NCI-H1092 (cell line): ENCODE measurements at places on chromosomes 1 and 21.

- DNase-seq = no peak
Measured at GRCh38 chr1:70468180-70468579, 57.1 kb downstream of the CTH start.

DNA sequence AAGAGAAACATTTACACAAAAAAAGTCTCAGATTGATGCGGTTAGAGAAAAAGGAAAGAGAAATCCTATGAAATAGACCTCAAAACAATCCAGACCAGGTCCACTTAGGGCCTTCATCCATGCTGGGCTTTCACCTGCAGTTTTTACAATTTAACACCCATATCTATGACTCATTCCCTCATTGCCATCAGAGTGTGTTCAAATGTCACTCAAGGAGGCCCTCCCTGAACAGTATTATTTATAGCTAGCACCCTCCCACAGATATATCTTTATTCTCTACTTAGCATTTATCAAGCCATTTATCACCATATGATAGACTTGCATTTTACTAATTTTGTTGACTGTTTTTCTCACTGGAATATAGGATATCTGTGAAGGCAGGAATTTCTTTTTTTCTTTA lies 824 bp upstream of the KRTAP21-3 start:
- DNase-seq = no peak

DNA sequence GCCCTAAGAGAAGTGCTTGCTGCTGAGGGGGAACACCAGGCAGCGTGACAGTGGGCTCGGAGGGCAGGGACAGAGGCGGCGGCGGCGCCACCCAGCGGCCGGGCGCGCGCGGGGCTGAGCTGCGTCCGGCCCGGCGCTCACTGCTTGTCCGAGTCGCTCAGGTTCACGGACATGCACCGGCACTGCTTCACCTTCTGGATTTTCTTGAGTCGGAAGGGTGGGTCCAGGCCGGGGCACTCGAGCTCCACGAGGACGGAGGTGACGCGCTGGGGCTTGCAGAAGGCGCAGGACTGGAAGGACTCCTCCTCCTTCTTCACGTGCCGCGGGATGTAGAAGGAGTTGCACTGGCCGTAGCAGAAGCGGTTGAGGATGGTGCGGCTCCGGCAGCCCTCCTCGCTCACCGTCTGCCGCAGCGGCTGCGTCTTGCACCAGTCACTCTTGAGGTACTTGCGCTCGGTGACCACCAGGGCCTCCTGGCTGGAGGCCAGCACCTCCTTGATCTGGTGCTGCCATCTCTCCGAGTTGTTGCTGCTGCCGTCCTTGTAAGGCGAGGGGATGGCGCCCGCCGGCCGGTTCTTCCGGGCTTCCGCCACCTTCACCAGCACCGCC lies 119.0 kb downstream of the GREM2 start:
- DNase-seq = no peak

DNA sequence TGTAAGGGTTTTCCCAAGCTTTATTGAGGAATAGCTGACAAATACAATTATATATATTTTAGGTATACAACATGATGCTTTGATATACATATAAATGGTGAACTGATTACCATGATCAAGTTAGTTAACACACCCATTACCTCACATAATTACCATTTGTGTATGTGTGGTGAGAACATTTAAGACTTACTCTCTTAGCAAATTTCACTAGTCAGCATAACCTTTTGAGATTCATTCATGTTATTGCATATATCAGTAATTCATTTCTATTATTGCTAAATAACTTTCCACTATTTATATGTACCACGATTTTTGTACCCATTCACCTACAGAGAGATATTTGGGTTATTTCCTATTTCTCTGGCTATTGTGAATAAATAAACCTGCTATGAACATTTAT lies 16.2 kb upstream of the TP53BP2 start:
- DNase-seq = no peak

DNA sequence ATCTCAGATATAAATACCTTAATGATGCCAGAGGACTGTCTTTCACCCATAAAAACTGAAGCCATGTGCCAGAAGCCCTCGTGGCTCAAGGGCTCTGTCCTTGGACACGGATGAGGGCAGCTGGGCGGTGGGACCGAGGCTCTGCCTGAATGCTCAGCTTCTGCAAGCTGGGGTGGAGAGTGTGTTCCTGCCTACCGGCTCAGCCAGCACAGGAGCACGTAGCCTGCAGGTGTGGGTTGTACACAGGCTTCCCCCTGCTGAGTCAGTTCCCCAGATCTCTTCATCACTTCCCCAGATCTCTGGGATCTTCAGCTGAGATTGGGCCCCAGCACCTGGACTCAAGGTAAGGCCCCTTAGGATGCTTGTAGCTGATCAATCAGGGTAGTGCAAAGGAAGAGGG lies 15.4 kb downstream of the KCNJ15 start:
- no peak for DNase-seq

DNA sequence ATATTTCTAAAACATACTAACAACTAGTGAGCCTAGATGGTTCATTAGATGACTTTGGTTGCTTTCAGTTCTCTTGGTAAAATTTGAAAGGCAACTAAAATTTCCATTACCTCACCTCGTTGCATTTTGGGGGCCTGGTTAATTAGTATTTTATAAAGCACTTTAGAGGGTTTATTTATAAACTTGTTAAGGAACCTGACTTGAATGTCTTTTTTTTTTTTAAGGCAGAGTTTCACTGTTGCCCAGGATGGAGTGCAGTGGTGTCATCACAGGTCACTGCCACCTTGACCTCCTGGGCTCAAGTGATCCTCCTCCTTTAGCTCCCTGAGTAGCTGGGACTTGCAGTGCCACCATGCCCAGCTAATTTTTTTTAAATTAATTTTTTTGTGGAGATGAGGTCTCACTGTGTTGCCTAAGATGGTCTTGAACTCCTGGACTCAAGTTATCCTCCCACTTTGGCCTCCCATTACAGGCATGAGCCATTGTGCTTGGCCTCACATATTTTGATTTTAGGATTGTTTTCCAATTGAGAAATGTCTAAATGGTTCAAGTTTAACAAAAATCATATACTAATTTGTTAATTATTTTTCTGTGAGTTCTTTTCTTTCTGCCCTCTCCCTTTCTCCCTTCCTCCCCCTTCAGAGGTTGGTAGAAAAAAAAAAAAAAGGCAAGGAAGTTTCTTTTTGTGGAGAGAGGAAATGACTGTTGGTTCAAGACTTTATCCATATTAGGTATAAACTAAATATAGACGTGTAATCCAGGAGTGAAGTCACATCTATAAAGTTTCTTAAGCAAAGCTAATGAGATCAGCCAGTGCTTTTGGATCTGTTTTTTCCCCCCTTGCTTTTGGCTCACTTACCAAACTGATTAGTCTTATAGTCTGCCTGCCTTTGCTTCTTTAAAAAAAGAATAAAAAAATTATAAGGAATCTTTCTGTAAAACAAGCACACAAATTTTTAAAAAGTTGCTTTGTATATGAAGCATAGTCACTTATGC lies 24.7 kb downstream of the CLIC4 start:
- DNase-seq = no peak

DNA sequence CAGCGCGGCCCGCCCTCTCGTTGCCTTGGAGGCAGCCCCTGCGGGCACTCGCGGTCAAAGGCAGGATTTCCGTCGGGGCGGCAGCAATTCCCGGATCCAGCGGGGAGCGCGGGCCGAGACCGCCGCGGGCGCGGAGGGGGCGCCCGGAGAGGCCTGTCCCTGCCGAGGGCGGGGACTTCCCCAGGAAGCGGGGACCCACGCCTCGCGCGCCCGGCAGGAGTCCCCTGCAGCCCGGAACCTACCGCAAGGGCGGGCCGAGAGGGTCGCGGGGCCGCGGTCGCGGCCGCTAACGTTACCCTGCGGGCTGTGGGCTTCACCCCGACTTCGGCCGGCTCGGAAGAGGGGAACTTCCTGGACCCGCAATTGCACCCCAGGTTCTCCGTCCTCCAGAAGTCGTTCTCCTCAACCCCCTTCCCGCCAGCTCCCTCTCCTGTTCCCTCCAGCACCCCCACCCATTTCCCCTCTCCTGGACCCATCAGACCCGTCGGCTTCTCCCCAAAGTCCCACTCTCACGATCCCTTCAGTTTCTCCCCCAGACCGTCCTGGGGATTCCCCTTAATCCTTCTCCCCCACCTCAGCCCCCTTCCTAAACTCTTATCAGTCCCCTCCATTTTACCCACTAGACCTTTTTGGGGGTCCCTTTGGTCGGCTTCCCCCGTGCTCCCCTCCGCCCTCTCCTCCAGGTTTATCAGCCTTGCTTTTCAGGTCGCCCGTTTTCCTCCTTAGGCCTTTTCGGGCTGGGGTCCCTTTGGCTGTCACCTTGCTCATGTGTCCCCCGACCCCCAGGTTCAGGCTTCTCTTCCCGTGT lies 604 bp downstream of the FGR start:
- no peak for DNase-seq

- DNase-seq = no peak
Measured at GRCh38 chr1:79079770-79080169, 73.2 kb upstream of the ADGRL4 start.

DNA sequence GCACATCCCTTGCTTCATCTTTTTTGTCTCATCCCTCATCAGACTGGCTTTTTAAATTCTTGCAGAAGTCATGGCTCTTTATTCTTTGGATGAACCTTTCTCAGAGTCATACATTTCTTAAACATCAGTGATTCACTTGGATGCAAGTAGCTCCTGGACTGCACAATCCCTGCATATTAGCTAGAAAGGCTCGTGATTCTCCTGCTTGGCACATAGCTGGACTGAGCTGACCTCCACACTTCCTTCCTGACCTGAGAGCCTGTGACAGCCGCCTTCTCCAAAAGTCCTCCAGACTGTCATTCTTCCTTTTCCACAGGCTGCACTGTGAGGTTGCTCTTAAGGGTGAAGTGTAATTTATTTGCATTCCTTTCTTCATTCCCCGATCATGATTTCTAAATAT lies 109.4 kb downstream of the RGL1 start:
- DNase-seq = no peak
